ENCODE measurements at places on chromosomes 3 and 15.

DNA sequence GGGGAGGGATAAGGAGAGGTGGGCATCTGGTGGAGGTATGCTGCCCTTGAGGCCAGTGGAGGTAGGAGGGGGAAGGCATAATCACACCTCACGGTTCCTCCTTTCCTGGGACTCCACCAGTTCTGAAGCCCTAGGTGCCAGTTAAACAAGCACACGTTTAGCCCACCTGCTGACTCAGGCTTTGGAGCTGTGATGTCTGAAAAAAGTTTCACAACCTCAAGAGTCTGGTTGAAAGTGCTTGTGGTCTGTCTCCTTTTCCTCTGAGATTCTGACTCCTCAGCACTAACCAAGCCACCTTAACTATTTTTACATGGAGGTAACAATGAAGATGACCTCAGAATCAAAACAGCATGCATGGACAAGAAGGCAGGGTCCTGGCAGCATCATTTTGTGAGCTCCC lies 23.0 kb downstream of the HPS3 start:
- no peak for DNase-seq

- no peak for DNase-seq
These were observed 74.0 kb downstream of the UBE2E2 start for GRCh38 chr3:23276913-23277658.

DNA sequence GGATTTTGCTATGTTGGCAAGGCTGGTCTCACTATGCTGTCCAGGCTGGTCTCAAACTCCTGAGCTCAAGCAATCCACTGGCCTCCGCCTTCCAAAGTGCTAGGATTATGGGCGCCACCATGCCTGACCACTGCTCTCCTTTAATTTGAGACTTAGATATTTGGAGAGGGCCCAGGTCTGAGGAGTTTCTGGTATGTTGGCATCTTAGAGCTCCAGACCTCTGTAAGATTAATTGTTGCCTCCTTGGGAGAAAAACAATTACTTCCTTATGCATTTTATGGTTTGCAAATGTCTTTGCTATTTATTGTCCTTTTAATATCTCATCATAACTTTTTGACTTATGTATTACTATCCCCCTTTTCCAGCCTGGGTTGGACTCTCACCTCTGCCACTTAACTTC lies 2.9 kb downstream of the ZNF774 start:
- no peak for DNase-seq

- no peak for DNase-seq
These were observed 176.3 kb upstream of the ROPN1 start for GRCh38 chr3:124168271-124168670.

GRCh38 chr3:184177331-184177731 lies 2.7 kb downstream of the AP2M1 start:
- no peak for DNase-seq

- DNase-seq: no peak
These were observed 3.3 kb downstream of the BNIP2 start for GRCh38 chr15:59685737-59686297.

DNA sequence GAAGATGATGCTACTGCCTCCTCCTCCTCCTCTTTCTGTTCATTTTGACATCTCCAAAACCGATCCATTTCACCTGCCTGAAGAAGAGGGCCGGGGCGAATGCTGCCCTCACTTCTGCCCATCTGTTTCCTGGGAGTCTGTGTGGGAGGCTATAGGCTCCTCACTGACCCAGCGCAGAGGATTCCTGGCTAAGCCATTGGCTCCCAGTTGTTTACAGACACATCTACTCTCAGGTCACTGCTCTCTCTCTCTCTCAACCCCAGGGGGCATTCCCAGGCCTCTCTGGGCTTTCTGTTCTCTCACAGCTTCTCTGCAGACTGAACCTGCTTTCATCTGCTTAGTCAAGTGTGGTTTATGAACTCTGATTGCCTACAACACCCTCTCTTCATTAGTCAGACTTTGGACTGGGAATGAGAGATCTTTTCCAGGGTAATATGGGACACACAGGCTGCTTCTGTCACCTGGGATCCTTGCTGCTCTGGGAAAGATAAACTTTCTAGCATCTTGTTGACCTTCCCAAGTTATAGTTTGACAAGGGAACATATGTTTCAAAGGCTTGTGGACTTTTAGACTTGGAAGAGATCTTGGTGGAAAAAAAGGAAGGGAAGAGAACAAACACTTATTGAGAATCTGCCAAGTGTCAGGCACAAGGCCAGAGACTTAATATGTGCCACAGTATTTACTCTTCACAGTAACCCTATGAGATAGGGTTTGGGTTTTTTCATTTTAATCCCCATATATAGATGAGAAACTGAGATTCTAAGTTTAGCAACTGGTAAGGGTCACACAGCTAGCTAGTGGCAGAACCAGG lies 30.2 kb upstream of the USP3 start:
- DNase-seq: no peak
